ENCODE measurements at places on chromosomes 12 and 14. TPM values are rescaled to one million over a fixed set of nuclear protein-coding genes. Genes with fewer than 3 reads are reported as not detected.

Gene B4GALNT3
- 0.32 TPM for total RNA-seq

Gene KCNMB4
- total RNA-seq, result 2.6 TPM

Gene RNFT2
- total RNA-seq, result 0.97 TPM

Gene SLC4A8
- 6.7 TPM for total RNA-seq

Gene OLR1
- total RNA-seq, result 0.24 TPM

Gene ANO4
- not detected for total RNA-seq

Gene LMNTD1
- 0.16 TPM for total RNA-seq

Gene TSPAN8
- total RNA-seq, result 0.24 TPM

Gene ASCL1
- not detected for total RNA-seq

Gene KCNJ8
- 2.3 TPM for total RNA-seq

Gene RNASE3
- total RNA-seq, result not detected

Gene APOF
- total RNA-seq, result not detected

Gene RASSF8
- 230 TPM for total RNA-seq

Gene RPL10L
- total RNA-seq, result not detected

Gene CAPRIN2
- total RNA-seq, result 25.0 TPM

Gene FAM222A
- 0.16 TPM for total RNA-seq

Gene MGP
- not detected for total RNA-seq

Gene AKAP5
- total RNA-seq, result 0.36 TPM

Gene INHBC
- total RNA-seq, result not detected

Gene RIN3
- 15.6 TPM for total RNA-seq

Gene RHEBL1
- total RNA-seq, result not detected

Gene TDG
- 25.8 TPM for total RNA-seq

Gene SLC6A15
- total RNA-seq, result 10.8 TPM

Gene ZNF268
- total RNA-seq, result 33.3 TPM

Gene CLBA1
- total RNA-seq, result 13.6 TPM

Gene BDKRB1
- 0.65 TPM for total RNA-seq

Gene CLMN
- total RNA-seq, result 2.1 TPM

Gene GSC
- total RNA-seq, result not detected

Gene CMTM5
- total RNA-seq, result 0.32 TPM

Gene PAWR
- total RNA-seq, result 46.0 TPM

Gene LRRK2
- total RNA-seq, result 8.9 TPM

Gene GABARAPL1
- 58.6 TPM for total RNA-seq

Gene SPIC
- total RNA-seq, result not detected

Gene HOXC12
- total RNA-seq, result not detected

Gene OSGEP
- total RNA-seq, result 36.8 TPM

Gene SERPINA5
- total RNA-seq, result not detected

Gene RTL1
- total RNA-seq, result not detected

Gene SERPINA12
- total RNA-seq, result not detected

Gene WIF1
- not detected for total RNA-seq

Gene RGS6
- not detected for total RNA-seq

Gene PTPRR
- under 0.01 TPM for total RNA-seq

Gene DIO2
- total RNA-seq, result 5.8 TPM

Gene KLRD1
- not detected for total RNA-seq

Gene STON2
- total RNA-seq, result 162 TPM
